Motor neuron (in vitro differentiated cells): ENCODE measurements at places on chromosomes 3 and 15. TPM values are rescaled to one million over a fixed set of nuclear protein-coding genes. Genes with fewer than 3 reads are reported as not detected.
A peak's percentile ranks its signal among the peaks of the same experiment; 100 is the strongest.

Gene ROPN1
- total RNA-seq: 3.2 and 3.9 TPM in 2 replicates

Gene IMPG2
- total RNA-seq: 0.36 and 0.77 TPM in 2 replicates

Gene VIPR1
- 0.15 and 0.21 TPM in 2 replicates for total RNA-seq

GRCh38 chr3:51354731-51355615 lies 30.1 kb upstream of the MANF start:
- ATAC-seq: no peak

DNA sequence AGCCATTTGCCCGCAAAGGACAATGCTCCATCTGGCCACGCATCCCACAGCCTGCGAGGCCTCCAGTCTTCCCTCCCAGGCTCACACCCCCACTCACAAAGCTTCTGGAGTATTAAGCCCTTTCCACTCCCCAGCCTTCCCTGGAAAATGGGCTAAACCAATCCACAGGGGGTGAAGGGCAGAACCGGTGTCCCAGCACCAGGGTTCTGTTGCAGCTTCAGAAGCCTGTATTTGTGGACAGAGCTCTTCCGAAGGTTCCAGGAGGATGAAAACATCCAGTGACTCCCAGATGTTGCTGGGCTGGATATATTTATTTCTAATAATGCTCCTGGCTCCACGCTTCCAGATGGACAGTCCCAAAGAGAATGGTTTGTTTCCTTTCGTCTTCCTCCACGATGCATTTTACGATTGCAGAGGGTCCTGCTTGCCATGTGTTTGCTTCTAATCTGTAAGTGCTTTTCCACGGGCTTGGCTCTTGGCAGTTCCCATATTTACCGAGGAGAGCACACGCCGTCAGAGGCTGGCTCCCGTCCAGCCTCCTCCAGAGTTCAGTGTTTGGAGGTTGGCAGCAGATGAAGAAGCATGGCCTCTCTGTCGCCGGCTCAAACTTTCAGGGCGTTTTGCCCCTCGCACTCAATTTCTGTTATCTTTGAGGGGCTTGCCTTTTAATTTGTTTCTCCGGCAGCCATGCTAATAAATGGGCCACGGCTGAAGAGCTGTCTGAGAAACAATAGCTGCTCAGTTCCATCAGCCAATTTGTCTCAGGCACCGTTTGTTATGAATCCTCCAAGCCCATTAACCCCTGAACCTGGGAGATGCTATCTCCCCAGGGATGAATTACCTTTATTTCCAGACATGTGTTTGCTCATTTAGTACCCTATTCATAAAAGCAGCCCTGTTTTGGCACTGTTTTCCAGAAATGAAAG lies 367.9 kb upstream of the PROK2 start:
- ATAC-seq: peak; percentile 79

DNA sequence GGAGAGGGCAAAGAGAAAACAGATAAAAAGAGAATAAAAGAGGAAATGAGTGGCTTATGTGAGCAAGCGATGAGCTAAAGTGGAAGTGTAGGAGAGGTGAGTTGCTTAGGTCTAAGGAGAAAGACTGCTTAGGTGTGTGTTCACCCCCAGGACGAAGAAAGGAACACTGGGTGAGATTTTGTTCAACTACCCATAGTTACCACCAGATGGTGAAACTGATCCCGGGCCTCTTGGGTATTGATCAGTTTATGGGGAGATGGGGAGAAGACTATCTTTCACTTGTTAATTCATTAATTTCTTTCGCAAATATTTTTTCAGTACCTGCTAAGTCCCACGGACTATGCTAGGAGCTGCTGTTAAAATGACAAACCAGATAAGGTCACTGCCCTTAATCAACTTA lies 33.9 kb downstream of the GAP43 start:
- ATAC-seq: no peak

DNA sequence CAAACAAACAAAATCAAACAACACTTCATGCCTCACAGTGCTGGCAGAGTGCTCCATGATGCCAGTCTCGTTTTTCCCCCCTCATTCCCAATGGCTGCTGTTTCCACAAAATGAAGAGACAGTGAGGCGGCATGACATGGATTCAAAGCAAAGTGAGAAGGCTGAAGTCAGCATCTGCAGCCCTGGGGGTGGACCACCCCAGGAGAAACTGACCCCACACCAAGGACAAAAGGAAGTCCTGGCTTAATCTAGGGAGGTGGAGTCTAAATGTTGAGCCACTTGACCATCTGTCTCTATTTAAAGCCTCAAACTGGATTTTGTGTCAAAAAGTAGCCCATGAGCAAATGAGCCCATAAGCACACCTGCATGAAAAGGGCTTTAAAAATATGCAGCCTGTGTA lies 151.2 kb upstream of the RORA start:
- ATAC-seq: no peak

Gene QRICH1
- 67.0 and 73.5 TPM in 2 replicates for total RNA-seq
